ENCODE measurements at places on chromosomes 3 and 15.
A peak's percentile ranks its signal among the peaks of the same experiment; 100 is the strongest.

DNA sequence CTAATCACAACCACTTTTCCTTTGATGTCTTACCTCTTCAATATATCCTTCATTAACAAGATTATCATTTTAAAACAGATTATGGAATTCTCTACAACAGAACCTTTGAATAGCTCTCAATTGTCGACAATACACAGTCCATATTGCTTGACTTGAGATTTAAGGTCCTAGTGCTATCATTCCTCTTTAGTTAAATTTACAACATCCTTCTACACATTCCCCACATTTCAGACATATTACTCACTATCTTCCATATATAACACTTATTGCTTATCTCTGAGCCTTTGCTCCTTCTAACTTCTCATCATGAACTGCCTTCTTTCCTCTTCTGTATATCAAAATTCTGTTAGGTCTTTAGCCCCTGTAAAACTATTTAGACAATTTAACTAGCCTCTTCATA, 247.0 kb downstream of the STXBP5L start:
- no peak for DNase-seq

GRCh38 chr15:95266451-95267061, 1035.2 kb downstream of the MCTP2 start:
- no peak for DNase-seq

GRCh38 chr3:190169877-190170276, 49.2 kb upstream of the P3H2 start:
- no peak for DNase-seq

GRCh38 chr3:52225452-52226228, at the start of gene TLR9:
Gene TLR9 (minus strand): TSS chr3:52225645. CDS start chr3:52225529, 116 bp downstream.
- peak; percentile 59 for DNase-seq

All from activated CD4-positive, alpha-beta memory T cell treated with anti-CD3 and anti-CD28 coated beads for 36 hours (primary cell).